ENCODE measurements at places on chromosomes 4 and X. TPM values are rescaled to one million over a fixed set of nuclear protein-coding genes. Genes with fewer than 3 reads are reported as not detected.
A peak's percentile ranks its signal among the peaks of the same experiment; 100 is the strongest.

Gene EVC2
- 2.2 TPM for total RNA-seq

Gene CT83
- not detected for total RNA-seq

Gene OGT
- 702 TPM for total RNA-seq

Gene RXFP1
- not detected for total RNA-seq

Gene FAM9B
- total RNA-seq, result not detected

Gene SSX4
- not detected for total RNA-seq

Gene PABPC1L2B
- total RNA-seq, result not detected

Gene NSUN7
- total RNA-seq, result 4.5 TPM

GRCh38 chr4:116387937-116388474, 697.4 kb downstream of the TRAM1L1 start:
- DNase-seq, result no peak

GRCh38 chr4:137998666-137999429, 243.3 kb downstream of the SLC7A11 start:
- no peak for DNase-seq

- peak; percentile 5 for DNase-seq
Measured at GRCh38 chr4:14874990-14875389, 127.3 kb upstream of the CPEB2 start.

GRCh38 chr4:4613126-4613465, 71.2 kb upstream of the STX18 start:
- DNase-seq, result no peak

DNA sequence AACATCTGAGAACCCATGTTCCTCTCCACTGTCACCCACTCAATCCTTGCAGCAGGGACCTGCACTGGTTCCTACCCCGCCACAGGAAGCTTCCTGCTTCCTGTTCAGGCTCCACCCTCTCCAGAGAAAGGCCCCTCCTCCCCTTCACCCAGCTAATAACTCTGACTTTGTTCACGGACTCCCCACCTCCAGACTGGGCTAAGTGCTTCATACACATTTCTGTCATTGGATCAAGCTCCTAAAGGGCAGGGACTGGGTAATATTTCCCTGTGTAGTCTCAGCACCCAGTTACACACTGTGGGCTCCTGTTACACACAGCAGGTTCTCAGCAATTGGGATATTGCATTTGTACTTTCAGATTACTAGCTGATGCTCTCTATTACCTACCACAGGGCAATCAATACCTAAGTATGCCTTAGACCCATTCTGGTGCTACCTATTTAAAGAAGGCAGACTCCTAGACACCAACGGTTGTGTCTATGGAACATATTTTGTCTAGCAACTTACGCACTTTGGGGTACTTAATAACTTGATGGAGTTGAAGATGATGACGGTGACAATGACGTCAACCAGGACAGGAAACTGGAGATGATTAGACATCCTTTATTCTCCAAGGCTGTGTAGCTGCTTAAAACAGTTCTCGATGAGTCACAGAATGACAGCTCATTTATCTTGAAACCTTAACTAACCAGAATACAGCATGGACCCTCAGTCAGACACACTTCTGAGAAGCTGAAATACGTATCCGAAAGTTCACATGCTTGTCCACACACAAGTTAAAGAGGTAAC, 58.1 kb downstream of the MAML3 start:
- DNase-seq, result peak; percentile 76

DNA sequence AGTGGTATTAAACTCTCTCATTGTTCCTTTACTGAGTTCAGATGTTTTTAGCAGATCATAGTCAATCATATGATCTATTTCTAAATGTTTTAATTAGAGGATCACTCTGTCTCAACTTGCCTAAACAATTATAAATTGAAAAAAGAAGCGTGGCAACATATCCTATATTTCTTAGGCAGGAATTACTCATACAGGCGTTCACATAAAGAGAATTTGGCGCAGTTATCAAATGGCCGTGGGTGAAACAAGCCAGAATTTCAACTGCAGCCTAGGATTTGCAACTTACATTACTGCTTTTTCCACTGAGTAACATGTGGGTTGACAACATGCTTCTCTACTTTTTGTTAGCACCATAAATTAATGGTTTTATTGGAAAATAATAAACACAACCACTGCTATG, 141.3 kb downstream of the CPE start:
- DNase-seq, result no peak

DNA sequence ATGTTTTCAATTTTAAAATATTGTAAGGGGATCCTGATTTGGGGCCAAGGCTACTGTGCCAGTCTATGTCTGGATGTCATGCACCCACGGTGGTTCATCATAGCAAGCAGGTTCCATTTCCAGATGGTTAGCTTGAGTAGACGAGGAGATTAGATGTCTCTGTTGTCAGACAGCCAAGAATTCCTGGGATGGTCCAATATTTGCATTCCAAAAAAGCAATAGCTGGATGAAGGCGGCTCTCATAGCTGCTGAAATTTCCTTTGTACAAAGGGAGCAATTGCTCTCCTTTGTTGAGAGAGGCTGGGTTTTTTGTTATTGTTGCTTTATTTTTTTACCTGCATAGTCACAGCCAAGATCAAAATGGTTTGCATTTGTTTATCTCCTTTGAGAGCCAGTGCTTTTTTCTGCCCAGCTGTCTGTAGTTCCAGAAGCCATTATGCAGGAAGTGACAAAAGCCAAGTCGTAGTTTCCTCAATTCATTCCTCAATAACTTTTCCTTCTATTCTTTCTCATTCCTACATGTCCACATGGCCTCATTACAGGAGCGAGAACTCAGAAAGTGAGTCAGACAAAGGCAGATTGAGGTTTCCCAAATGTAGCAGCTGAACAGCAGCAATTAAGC, 107.9 kb downstream of the MMRN1 start:
- no peak for DNase-seq

DNA sequence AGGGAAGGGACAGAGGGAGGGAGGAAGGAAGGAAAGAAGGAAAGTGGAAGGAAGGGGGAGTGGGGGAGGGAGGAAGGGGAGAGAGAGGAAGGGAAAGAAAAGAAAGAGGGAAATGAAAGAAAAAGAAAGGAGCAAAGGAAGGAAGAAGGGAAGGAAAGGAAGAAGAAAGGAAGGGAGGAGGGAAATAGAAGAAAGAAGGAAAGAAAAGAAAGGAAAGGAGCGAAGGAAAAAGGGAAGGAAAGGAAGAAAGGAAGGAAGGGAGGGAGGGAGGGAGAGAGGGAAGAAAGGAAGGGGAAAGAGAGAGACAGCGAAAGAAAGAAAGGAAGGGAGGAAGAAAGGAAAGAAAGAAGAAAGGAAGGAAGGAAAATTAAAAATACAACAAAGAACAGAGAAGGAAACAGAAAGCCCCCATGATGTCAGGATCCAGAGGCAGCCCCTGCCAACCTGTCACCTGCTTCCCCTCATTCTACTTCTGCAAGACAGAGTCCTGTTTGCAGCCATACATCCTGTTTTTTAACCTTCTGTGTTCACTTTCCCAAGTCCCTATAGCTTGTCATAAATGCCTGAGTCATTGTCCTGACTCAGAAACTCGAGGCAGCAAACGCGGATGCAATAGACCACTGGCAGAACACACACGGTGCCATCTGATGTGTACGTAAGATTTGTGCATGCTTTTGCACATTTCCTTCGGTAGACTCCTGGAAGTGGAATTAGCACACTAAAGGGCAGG, 77.0 kb upstream of the C4orf50 start:
- no peak for DNase-seq

GRCh38 chr4:185738038-185738552, 73.9 kb downstream of the SORBS2 start:
- no peak for DNase-seq

GRCh38 chr4:3122081-3122563, 47.6 kb downstream of the HTT start:
- DNase-seq, result no peak

- DNase-seq, result no peak
Measured at GRCh38 chrX:44202596-44202995, 140.9 kb downstream of the EFHC2 start.

All from activated T-cell treated with anti-CD3 and anti-CD28 coated beads, Interleukin-2, amount 50 U/mL, for 72 hours (primary cell).